Small intestine (tissue), 16 donors: ENCODE measurements at places on chromosomes 5 and 9. TPM values are rescaled to one million over a fixed set of nuclear protein-coding genes. Genes with fewer than 3 reads are reported as not detected.

GRCh38 chr9:110255034-110255462, 1.3 kb downstream of the TXN start:
- H3K4me3 ChIP-seq: peak overlapping the region; percentile 86
- H3K27ac ChIP-seq: peak overlapping the region; percentile 99
- DNase-seq: no peak
- H3K27me3 ChIP-seq: no peaks in the 10 kb centered on the region

GRCh38 chr5:65969539-65970393, 43.4 kb downstream of the ERBIN start:
- DNase-seq: no peak
- no peaks in the 10 kb centered on the region for H3K36me3 ChIP-seq
- H3K4me1 ChIP-seq: peaks cover 2% of the 10 kb centered on the region
- no peaks in the 10 kb centered on the region for H3K27me3 ChIP-seq
- H3K4me3 ChIP-seq: no peak overlapping the region

- H3K36me3 ChIP-seq: no peaks in the 10 kb centered on the region
- DNase-seq: no peak
- H3K4me3 ChIP-seq: no peak overlapping the region
- H3K27me3 ChIP-seq: no peaks in the 10 kb centered on the region
- no peaks in the 10 kb centered on the region for H3K4me1 ChIP-seq
Measured at GRCh38 chr5:88954511-88954910, 71.5 kb upstream of the MEF2C start.

GRCh38 chr9:132082188-132082587, 2.5 kb upstream of the MED27 start:
- DNase-seq: no peak
- no peak overlapping the region for H3K4me3 ChIP-seq
- peaks cover 10% of the 10 kb centered on the region for H3K4me1 ChIP-seq
- H3K27ac ChIP-seq: no peak overlapping the region
- H3K36me3 ChIP-seq: no peaks in the 10 kb centered on the region

DNA sequence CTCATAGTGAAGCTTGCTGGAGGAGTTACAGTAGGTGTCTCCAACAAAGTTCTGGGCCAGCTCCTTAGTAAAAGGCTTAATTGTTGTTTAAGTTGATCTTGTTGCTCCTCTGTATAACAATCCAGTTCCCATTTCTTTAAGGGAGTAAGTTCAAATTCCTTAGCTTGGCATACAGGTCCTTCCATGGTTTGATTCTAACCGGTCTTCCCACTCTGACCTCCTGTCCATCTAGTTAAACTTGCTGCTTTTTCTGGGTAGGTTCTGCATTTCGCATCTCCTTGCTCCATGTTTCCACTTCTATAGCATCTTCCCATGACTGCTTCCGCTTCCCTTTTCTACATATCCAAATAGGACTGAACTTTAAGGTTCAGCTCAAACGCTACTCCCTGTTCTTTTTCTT, 95.5 kb downstream of the ARHGAP26 start:
- H3K4me3 ChIP-seq: no peak overlapping the region
- H3K36me3 ChIP-seq: no peaks in the 10 kb centered on the region
- no peak overlapping the region for H3K27ac ChIP-seq
- H3K27me3 ChIP-seq: no peaks in the 10 kb centered on the region

DNA sequence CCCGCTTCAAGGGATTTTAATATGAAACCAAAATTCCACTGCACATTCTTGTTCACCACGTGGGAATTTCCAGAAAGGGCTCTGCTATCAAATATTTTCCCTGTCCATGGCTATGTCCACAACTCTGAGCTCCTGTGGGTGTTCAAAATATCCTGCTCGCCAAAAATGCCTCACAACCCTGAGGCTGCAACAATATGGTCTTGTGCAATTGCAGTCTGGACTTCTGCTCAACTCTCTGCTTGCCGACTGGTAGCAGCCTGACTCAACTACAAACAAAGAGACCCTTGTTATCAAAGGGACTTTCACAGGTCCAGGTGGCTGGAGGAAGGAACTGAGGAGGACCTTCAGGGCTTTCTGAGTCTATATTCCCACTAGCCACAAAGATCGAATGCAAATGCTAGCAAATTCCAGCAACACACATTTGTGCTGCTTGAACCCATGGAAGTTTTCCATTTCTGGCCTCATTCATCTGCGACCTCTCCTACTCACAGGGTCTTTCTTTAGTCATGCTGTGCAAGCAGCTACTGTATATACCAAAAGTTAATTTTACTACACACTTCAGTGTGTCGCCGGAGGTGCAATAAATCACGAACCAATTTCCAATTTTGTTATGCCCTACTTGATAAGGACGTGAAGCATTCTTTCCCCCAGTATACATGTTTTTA, 169.2 kb upstream of the SLC30A5 start:
- no peaks in the 10 kb centered on the region for H3K36me3 ChIP-seq
- no peaks in the 10 kb centered on the region for H3K4me1 ChIP-seq
- no peaks in the 10 kb centered on the region for H3K27me3 ChIP-seq

- no peak overlapping the region for H3K27ac ChIP-seq
- H3K4me1 ChIP-seq: no peaks in the 10 kb centered on the region
- DNase-seq: no peak
- H3K27me3 ChIP-seq: peaks cover 2% of the 10 kb centered on the region
Measured at GRCh38 chr5:115320515-115320914, 24.1 kb upstream of the CCDC112 start.

DNA sequence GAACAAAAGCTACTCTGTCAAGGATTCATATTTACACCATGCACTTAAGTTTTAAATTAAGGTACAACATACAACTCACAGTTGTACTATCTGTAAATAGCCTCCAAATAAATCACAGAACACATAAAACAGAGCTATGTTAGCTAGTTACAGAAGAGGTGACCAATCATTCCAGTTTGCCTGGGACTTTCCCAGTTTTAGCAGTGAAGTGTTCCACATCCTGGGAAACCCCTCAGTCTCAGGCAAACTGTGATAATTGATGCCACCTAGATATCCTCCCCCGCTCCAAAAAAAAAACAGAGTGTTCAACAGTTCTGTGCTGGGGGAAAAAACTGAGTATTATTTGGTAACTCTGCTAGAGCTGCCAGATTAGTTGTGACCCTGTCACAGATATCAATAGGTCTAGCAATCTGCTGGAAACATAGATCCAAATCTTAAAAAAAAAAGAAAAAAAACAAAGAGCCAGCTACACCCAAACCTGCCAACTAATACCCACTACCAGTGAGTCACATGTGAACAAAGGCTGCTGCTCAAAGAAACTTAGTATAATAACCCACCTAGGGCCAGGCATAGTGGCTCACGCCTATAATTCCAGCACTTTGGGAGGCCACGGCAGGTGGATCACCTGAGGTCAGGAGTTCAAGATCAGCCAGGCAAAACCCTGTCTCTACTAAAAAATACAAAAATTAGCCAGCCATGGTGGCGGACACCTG, 5.7 kb downstream of the TBCA start:
- H3K36me3 ChIP-seq: peaks cover 6% of the 10 kb centered on the region
- no peak overlapping the region for H3K27ac ChIP-seq
- no peak for DNase-seq
- H3K4me3 ChIP-seq: no peak overlapping the region
- no peaks in the 10 kb centered on the region for H3K27me3 ChIP-seq

GRCh38 chr5:112551419-112552032, 132.4 kb upstream of the EPB41L4A start:
- no peaks in the 10 kb centered on the region for H3K36me3 ChIP-seq
- peaks cover 2% of the 10 kb centered on the region for H3K4me1 ChIP-seq
- no peak overlapping the region for H3K4me3 ChIP-seq
- no peaks in the 10 kb centered on the region for H3K27me3 ChIP-seq

- no peak for DNase-seq
- peaks cover 3% of the 10 kb centered on the region for H3K4me1 ChIP-seq
- no peaks in the 10 kb centered on the region for H3K36me3 ChIP-seq
- peak overlapping the region; percentile 96 for H3K4me3 ChIP-seq
- H3K27me3 ChIP-seq: peaks cover 2% of the 10 kb centered on the region
- peak overlapping the region; percentile 95 for H3K27ac ChIP-seq
Measured at GRCh38 chr9:130042406-130042884, 544 bp downstream of the FNBP1 start.

DNA sequence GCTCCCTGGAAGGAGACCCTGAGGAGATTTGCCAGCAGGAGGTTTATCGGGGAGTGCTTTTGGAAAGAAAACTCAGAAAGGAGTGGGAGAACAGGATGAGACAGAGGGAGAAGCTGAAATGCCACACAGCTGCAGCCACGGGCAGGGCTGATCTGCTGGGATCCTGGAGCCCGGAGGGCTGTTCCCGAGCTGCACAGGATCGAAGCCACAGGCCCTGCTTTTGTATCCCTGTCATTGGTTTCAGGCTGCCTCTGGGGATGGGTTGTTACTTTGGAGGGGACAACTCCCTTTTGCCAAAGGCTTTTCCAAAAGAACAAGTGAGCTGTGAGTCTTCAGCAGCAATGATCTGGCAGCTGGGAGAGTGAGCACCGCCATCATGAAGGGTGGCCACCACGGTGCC, 152.5 kb upstream of the PTCH1 start:
- H3K4me3 ChIP-seq: no peak overlapping the region
- no peaks in the 10 kb centered on the region for H3K36me3 ChIP-seq
- H3K4me1 ChIP-seq: no peaks in the 10 kb centered on the region
- no peak overlapping the region for H3K27ac ChIP-seq
- no peak for DNase-seq

DNA sequence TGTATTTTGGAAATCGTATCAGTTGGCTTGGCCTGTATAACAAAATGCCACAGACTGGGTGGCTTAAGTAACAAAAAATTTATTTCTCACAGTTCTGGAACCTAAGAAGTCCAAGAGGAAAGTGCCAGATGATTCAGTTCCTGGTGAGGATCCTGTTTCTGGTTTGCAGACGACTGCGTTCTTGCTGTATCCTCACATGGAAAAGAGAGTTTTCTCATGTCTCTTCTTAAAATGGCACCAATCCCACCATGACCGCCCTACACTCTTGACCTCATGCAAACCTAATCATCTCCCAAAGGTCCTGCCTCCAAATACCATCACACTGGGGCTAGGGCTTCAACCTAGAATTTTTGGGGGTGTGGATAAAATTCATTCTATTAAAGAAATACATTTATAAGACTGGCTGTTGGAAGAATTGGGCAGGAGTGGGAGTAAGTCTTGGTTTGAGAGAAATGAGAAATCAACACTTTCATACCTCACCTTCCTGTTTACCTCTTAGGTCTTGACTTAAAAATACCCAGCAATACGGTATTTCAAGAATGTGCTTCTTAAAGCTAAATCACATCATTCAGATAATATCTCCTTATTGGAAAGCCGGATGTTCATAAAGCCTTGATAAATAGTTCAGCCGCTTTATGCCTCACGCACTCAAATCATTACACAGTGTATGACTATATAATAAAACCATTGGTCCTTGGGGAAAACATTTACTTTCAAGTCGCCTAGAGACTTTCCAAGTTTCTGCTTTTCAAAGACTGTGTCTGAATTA, 28.7 kb downstream of the PTTG1 start:
- no peaks in the 10 kb centered on the region for H3K36me3 ChIP-seq
- DNase-seq: no peak
- no peak overlapping the region for H3K4me3 ChIP-seq
- H3K27me3 ChIP-seq: no peaks in the 10 kb centered on the region
- H3K4me1 ChIP-seq: no peaks in the 10 kb centered on the region
- no peak overlapping the region for H3K27ac ChIP-seq

The GCNT4 gene
- 4.7 TPM for polyA plus RNA-seq

The APBB3 gene
- 22.9 TPM for polyA plus RNA-seq

GRCh38 chr9:118975736-118976135, 393.5 kb downstream of the BRINP1 start:
- no peaks in the 10 kb centered on the region for H3K36me3 ChIP-seq
- H3K27ac ChIP-seq: no peak overlapping the region
- no peaks in the 10 kb centered on the region for H3K4me1 ChIP-seq
- no peak overlapping the region for H3K4me3 ChIP-seq
- no peak for DNase-seq

- H3K27me3 ChIP-seq: peaks cover 1% of the 10 kb centered on the region
- H3K4me3 ChIP-seq: no peak overlapping the region
- H3K27ac ChIP-seq: no peak overlapping the region
- no peak for DNase-seq
- no peaks in the 10 kb centered on the region for H3K4me1 ChIP-seq
- no peaks in the 10 kb centered on the region for H3K36me3 ChIP-seq
Measured at GRCh38 chr9:101073122-101073521, 44.6 kb downstream of the PLPPR1 start.

The DBH gene
- 0.13 TPM for polyA plus RNA-seq

- H3K4me3 ChIP-seq: no peak overlapping the region
- H3K27ac ChIP-seq: no peak overlapping the region
- DNase-seq: no peak
- no peaks in the 10 kb centered on the region for H3K4me1 ChIP-seq
Measured at GRCh38 chr9:91811024-91811909, 138.8 kb downstream of the ROR2 start.

The RGS3 gene
- 25.3 TPM for polyA plus RNA-seq

The MUSK gene
- 1.9 TPM for polyA plus RNA-seq

The EGFLAM gene
- polyA plus RNA-seq: 0.54 TPM

GRCh38 chr9:73871636-73872035, 625.5 kb upstream of the RORB start:
- H3K4me1 ChIP-seq: no peaks in the 10 kb centered on the region
- H3K27me3 ChIP-seq: no peaks in the 10 kb centered on the region
- H3K4me3 ChIP-seq: no peak overlapping the region
- DNase-seq: no peak

The IFNA10 gene
- not detected for polyA plus RNA-seq

The SLC6A3 gene
- 0.03 TPM for polyA plus RNA-seq

- H3K36me3 ChIP-seq: no peaks in the 10 kb centered on the region
- H3K27ac ChIP-seq: no peak overlapping the region
Measured at GRCh38 chr9:106111039-106111730, 416.8 kb downstream of the TMEM38B start.

- no peaks in the 10 kb centered on the region for H3K4me1 ChIP-seq
- DNase-seq: no peak
- H3K36me3 ChIP-seq: no peaks in the 10 kb centered on the region
- H3K4me3 ChIP-seq: no peak overlapping the region
- H3K27ac ChIP-seq: no peak overlapping the region
- no peaks in the 10 kb centered on the region for H3K27me3 ChIP-seq
Measured at GRCh38 chr5:116365006-116365496, 209.6 kb downstream of the SEMA6A start.

The C5orf34 gene
- polyA plus RNA-seq: 2.1 TPM
